ENCODE measurements at places on chromosomes 5 and 9. TPM values are rescaled to one million over a fixed set of nuclear protein-coding genes. Genes with fewer than 3 reads are reported as not detected.

The MARVELD2 gene
- 0.08 TPM for total RNA-seq

DNA sequence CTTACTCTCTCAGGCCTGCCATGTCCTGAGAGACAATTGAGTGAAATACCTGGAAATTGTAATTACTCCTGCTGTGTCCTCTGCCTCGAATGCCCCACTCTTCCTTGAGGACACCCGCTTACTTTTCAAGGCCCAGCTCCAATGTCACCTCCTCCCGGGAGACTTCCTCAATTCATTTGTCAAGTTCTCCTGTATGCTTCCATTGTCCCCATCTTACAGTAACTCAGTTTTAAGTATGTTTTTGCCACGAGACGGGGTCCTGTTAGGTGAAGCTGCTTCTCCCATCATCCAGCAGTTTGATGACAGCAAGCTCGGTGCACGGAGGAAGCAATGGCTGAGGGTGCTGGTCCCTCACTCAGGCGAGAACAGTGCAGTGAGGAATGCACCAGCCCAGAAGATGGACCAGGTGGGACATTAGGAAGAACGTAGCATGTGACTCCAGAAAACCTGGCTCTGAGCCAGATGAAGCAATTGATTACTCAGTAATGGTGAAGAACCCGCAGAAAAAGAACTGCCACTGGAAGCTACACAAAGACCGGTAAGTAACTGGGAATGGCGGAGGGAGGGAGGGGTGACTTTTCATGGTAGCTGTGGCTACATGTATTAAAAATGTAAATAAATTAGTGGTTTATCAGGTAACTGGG lies 274.8 kb downstream of the DENND1A start:
- no peak for DNase-seq

DNA sequence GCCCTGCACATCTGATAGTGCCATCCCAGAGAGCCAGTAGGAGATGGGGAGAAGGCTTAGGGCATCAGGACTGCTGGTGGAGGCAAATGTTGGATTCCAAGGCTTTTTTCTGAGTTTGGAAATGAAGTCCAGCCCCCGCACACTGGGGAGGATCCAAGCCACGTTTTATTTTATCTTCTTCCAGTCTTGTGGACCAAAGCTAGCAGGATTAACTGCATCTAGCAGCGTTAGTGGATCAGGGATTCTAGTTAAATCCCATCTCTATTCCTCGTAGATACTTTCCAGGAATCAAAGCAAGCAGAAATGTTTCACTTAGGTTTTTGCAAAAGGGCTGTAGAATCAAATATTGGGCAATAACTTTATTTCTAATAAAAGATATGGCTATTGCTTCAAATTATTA lies 114.7 kb upstream of the OR13F1 start:
- no peak for DNase-seq

- no peak for DNase-seq
These were observed 20.6 kb upstream of the LARP1 start for GRCh38 chr5:154734370-154735248.

DNA sequence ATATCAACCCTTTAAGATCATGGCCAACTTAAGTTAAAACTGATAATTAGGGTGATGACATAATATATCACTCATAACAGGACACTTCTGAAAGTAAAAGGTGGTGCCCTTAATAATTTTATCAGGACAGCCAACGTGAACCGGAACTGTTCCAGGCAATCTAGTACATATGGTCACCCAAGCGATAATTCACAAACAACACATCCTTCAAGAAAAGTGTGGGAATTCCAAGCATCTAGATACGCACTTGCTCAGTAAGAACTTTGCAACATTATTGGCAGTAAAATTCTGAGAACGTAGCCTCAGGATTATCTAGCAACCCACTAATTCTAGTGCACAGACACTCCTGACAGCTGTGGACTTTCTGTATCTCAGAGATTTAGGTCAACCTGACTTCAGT lies 85.7 kb downstream of the ALDH7A1 start:
- DNase-seq, result no peak

The EGFLAM gene
- total RNA-seq, result 1.1 TPM

The ZFP2 gene
- not detected for total RNA-seq

The KIAA0825 gene
- 2.3 TPM for total RNA-seq

All from H4 (cell line).